ENCODE measurements at places on chromosomes 1 and 21.
A peak's percentile ranks its signal among the peaks of the same experiment; 100 is the strongest.

GRCh38 chr1:200258447-200259375 lies 151.1 kb downstream of the ZNF281 start:
- DNase-seq: no peak

- DNase-seq: no peak
Observed at GRCh38 chr21:34122047-34122446, 48.7 kb downstream of the MRPS6 start.

- DNase-seq: no peak
Observed at GRCh38 chr1:171645553-171646248, 6.8 kb downstream of the MYOC start.

DNA sequence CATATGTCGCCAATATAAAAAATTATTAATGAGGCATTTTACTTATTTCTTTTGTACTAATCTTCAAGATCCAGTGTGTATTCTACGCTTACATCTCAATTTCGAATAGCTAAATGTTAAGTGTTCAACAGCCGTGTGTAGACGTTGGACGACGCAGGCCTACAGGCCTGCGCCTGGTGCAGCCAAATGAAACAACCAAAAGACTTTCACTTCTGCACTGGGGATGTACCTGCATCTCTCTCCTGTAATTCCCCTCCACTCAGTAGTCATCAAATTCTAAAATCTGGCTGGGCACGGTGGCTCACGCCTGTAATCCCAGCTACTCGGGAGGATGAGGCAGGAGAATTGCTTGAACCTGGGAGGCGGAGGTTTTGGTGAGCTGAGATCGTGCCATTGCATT lies 76.8 kb upstream of the HNRNPU start:
- no peak for DNase-seq

- DNase-seq: no peak
Observed at GRCh38 chr1:203145321-203146041, 18.0 kb downstream of the ADORA1 start.

GRCh38 chr1:209742409-209743144 lies 13.3 kb upstream of the TRAF3IP3 start:
- DNase-seq: no peak

- no peak for DNase-seq
Observed at GRCh38 chr21:33761441-33762036, 119.2 kb downstream of the ITSN1 start.

DNA sequence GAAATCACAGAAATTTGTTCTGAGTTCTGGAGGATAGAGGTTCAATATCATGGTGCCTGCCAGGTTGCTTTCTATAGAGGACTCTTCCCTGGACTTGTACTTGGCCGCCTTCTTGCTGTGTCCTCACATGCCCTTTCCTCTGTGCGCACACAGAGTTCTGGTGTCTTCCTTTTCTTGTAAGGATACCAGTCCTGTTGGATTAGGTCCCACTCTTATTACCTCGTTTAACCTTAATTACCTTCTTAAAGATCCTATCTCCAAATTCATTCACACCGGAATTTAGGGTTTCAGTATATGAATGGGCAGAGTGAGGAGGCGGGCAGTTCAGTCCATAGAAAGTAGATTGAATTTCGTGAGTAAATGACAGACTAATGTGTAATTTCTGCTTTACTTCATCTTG lies 413.9 kb downstream of the NCAM2 start:
- no peak for DNase-seq

- no peak for DNase-seq
Observed at GRCh38 chr1:186849826-186850225, 21.1 kb downstream of the PLA2G4A start.

DNA sequence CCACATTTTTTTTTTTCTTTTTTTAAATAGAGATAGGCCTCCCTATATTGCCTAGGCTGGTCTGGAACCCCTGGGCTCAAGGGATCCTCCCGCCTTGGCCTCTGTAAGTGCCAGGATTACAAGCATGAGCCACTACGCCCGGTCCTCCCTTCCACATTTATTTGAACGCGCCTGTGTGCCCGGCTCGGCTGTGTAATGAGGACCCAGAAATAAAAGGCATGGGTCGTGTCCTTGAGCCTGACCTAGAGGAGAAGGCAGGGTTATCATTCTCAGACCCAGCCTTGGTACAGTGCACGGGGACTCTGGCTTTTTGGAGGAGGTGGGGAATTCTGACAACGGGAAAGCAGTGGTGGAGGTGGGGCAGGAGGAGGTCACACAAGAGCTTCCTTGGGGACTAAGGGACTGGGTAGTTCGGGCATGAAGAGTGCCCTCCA lies 841 bp downstream of the CENPF start:
- DNase-seq: no peak

GRCh38 chr1:199856216-199856780 lies 171.2 kb upstream of the NR5A2 start:
- no peak for DNase-seq

- no peak for DNase-seq
Observed at GRCh38 chr1:52727114-52727586, 897 bp downstream of the ZYG11B start.

DNA sequence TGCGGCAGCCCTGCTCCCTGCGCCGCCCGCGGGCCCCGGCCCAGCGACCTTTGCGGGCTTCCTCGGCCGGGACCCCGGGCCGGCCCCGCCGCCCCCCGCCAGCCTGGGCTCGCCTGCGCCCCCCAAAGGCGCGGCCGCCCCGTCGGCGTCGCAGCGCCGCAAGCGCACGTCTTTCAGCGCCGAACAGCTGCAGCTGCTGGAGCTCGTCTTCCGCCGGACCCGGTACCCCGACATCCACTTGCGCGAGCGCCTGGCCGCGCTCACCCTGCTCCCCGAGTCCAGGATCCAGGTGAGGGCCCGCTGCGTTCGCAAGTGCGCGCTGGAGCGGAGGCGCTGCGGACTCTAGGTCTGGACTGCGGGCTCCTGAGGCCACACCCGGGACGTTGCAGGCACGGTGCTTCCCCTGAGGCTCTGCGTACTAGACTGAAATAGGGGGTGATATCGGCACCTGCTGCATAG lies 351 bp downstream of the MIXL1 start:
- no peak for DNase-seq

DNA sequence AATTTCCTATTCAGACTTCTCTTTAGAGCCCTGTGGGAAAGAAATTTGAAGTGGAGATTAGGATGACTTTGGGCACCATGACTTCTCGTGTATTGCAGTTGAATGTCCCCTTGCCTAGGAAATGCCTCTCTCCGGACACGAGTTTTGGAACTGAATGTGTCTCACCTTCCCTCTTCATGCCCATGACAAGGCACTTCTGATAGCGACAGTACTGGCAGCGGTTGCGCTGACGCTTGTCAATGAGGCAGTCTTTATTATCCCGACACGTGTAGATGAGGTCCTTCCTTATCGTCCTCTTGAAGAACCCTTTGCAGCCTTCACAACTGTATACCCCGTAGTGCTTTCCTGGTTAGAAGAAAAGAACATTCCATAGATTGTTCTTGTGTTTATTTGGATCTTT lies 28.1 kb downstream of the RXRG start:
- DNase-seq: no peak

- DNase-seq: no peak
Observed at GRCh38 chr21:38148046-38148445, 108.7 kb upstream of the KCNJ15 start.

DNA sequence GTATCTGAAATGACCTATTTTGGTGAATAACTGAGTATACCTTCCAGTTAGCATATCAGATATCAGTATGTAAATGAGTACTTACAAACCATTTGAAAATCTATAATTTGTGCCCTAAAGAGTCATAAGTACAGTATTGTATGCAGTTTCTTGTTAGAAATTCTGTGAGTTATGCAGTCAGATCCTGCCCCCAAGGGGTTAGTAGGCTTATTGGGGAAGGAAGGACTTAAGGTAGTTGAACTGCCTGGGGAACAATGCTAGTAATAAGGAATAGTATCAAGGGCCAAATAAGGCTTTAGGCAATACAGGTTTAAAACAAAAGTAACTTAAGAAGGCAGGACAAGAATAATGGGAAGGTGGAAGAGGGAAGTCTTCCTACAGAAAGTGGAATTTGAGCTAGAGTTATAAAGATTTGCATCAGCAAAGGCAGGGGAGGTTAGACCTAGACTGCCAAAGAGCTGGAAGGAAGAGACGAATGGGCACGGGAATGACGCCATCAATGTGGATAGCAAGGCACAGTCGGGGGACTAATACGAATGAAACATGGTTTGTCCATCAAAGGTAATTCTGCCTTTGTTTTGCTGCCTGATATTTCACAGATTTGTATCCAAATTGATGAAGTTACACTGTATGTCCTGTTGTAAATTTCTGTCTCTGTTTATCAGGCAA lies 182.9 kb upstream of the DPYD start:
- no peak for DNase-seq

GRCh38 chr1:3711381-3711779 lies 40.9 kb upstream of the CCDC27 start:
- no peak for DNase-seq

- peak; percentile 9 for DNase-seq
Observed at GRCh38 chr1:109796484-109797302, 33.0 kb upstream of the EPS8L3 start.

GRCh38 chr1:46725736-46726108 lies 6.8 kb upstream of the EFCAB14 start:
- no peak for DNase-seq
